ENCODE measurements at places on chromosomes 5 and 9.

GRCh38 chr9:122087406-122088200 lies 5.5 kb downstream of the TTLL11 start:
- peaks cover 7% of the 10 kb centered on the region for H3K36me3 ChIP-seq
- peaks cover 42% of the 10 kb centered on the region for H3K4me1 ChIP-seq
- H3K27ac ChIP-seq, result no peak overlapping the region

GRCh38 chr5:109511980-109512734 lies 102.4 kb upstream of the PJA2 start:
- no peak for ATAC-seq
- no peaks in the 10 kb centered on the region for H3K36me3 ChIP-seq
- peak overlapping the region; percentile 49 for H3K27ac ChIP-seq
- H3K4me1 ChIP-seq, result peaks cover 9% of the 10 kb centered on the region
- no peaks in the 10 kb centered on the region for H3K27me3 ChIP-seq
- H3K4me3 ChIP-seq, result no peak overlapping the region

- no peak for ATAC-seq
- H3K4me1 ChIP-seq, result peaks cover 45% of the 10 kb centered on the region
- no peak overlapping the region for H3K27ac ChIP-seq
Measured at GRCh38 chr5:98768960-98769209, 4.6 kb upstream of the RGMB start.

DNA sequence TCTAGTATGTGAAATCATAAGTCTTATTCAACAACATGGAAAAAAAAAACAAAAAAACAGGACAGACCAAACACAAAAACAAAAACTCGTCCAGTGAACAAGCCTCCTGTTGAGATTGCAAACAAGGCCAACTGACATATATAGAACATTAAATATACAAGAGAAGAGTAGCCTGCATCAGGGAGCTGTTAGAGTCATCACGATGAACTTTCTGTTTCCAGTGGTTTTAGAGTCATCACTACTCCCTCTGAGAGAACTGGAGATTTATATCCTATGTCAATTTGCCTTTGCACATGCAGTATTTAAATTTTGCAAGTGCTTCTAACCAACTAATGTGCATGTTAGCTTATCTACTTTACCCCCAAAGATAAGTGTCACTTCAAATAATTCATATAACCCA lies 9.9 kb downstream of the SNCAIP start:
- peaks cover 9% of the 10 kb centered on the region for H3K27me3 ChIP-seq
- no peaks in the 10 kb centered on the region for H3K4me1 ChIP-seq
- no peaks in the 10 kb centered on the region for H3K36me3 ChIP-seq
- no peak for ATAC-seq

- H3K27me3 ChIP-seq, result peaks cover 61% of the 10 kb centered on the region
- no peak overlapping the region for H3K4me3 ChIP-seq
- H3K4me1 ChIP-seq, result no peaks in the 10 kb centered on the region
- H3K36me3 ChIP-seq, result no peaks in the 10 kb centered on the region
Measured at GRCh38 chr9:114266969-114267368, 55.9 kb upstream of the ORM1 start.

- H3K36me3 ChIP-seq, result no peaks in the 10 kb centered on the region
- H3K4me1 ChIP-seq, result peaks cover 35% of the 10 kb centered on the region
- H3K4me3 ChIP-seq, result peak overlapping the region; percentile 4
- H3K27me3 ChIP-seq, result peaks cover 25% of the 10 kb centered on the region
- peak overlapping the region; percentile 75 for H3K27ac ChIP-seq
Measured at GRCh38 chr9:114697951-114698351, 16.0 kb upstream of the TEX48 start.

DNA sequence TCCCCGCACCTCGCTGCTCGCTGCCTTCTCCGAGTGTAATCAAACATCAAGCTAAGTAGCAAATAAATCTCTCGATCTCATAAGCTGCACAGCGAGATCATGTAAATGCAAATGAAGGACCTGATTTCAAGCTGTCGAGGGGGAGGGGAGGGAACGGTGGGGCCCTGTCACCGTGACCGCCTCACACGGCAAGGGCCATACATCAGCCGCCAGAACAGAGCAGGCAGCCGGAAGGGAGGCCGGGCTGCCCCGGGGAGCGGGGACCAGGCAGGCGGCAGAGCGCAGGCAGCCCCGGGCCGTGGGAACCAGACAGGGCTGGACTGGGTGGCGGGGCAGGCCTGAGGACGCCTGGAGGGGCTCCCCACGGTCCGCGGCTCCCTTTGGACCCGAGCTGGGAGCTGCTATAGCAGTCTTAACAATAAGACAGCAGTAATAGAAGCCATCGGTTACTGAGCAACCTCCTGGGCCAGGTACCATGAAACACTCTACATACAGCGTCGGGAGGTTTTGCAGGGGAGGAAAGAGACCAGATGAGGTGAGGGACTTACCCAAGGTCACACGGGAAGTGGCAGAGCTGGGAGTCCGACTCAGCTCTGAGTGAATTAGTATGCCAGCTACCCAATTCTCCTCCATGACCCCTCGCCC lies 76.8 kb downstream of the CFAP77 start:
- H3K27me3 ChIP-seq, result peaks cover 57% of the 10 kb centered on the region
- no peak overlapping the region for H3K4me3 ChIP-seq
- no peaks in the 10 kb centered on the region for H3K36me3 ChIP-seq
- H3K4me1 ChIP-seq, result peaks cover 13% of the 10 kb centered on the region
- peak; percentile 34 for ATAC-seq

GRCh38 chr9:20804489-20805250 lies 120.6 kb downstream of the FOCAD start:
- peaks cover 9% of the 10 kb centered on the region for H3K4me1 ChIP-seq
- no peaks in the 10 kb centered on the region for H3K27me3 ChIP-seq
- no peak for ATAC-seq
- H3K4me3 ChIP-seq, result no peak overlapping the region
- no peak overlapping the region for H3K27ac ChIP-seq

DNA sequence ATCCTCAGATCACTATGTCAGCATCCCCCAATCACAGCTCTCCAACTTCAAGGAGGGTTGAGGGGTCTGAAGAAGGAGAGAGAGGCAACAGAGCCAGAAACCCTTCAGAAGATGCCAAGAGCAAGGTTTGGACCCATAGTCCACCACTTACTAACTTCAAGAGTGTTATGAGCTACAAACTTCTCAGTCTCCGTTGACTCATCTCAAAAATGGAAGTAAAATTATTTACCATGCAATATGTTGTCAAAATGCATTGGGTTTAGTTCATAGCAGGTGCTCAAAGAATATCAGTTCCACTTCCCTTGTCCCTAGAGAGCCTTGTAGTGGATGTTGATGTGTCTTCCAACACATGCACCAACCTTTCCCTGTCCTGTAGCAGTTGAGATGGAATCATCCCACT lies 116.0 kb downstream of the KCNIP1 start:
- no peak overlapping the region for H3K4me3 ChIP-seq
- H3K27me3 ChIP-seq, result peaks cover 21% of the 10 kb centered on the region
- no peak for ATAC-seq
- H3K4me1 ChIP-seq, result no peaks in the 10 kb centered on the region
- H3K27ac ChIP-seq, result no peak overlapping the region
- H3K36me3 ChIP-seq, result no peaks in the 10 kb centered on the region

- H3K4me1 ChIP-seq, result peaks cover 18% of the 10 kb centered on the region
- H3K27ac ChIP-seq, result no peak overlapping the region
- no peak overlapping the region for H3K4me3 ChIP-seq
- H3K27me3 ChIP-seq, result no peaks in the 10 kb centered on the region
- no peaks in the 10 kb centered on the region for H3K36me3 ChIP-seq
Measured at GRCh38 chr5:16626696-16627264, 10.0 kb upstream of the RETREG1 start.

- no peak for ATAC-seq
- H3K27me3 ChIP-seq, result no peaks in the 10 kb centered on the region
- H3K4me3 ChIP-seq, result no peak overlapping the region
- peaks cover 39% of the 10 kb centered on the region for H3K36me3 ChIP-seq
- H3K27ac ChIP-seq, result no peak overlapping the region
Measured at GRCh38 chr5:18732556-18733479, 1098.6 kb downstream of the TAF11L14 start.

DNA sequence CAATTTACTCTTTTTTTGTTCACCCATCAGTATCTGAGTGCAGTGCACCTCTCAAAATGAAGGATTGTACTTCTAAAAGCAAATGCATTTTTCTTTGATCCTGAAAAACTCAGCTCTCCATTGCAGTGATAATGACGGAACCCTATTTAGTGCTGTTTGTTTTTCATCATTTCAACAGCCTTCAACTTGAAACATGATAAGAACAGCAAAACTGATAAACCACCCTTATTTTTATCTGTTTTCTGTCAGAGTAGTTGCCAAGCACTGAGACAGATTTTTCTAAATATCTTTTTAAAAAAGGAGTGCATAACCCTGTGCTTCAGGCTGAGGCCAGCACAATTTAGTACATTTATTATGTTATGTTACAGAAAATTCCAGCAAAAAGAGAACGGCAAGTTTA lies 549.8 kb upstream of the DMAC1 start:
- no peaks in the 10 kb centered on the region for H3K4me1 ChIP-seq
- H3K4me3 ChIP-seq, result no peak overlapping the region
- no peak for ATAC-seq
- H3K27me3 ChIP-seq, result peaks cover 14% of the 10 kb centered on the region
- no peak overlapping the region for H3K27ac ChIP-seq

GRCh38 chr5:82439750-82440445 lies 161.7 kb upstream of the RPS23 start:
- H3K27me3 ChIP-seq, result no peaks in the 10 kb centered on the region
- H3K4me3 ChIP-seq, result no peak overlapping the region
- ATAC-seq, result no peak
- no peaks in the 10 kb centered on the region for H3K4me1 ChIP-seq

- H3K27ac ChIP-seq, result no peak overlapping the region
- no peak for ATAC-seq
- no peaks in the 10 kb centered on the region for H3K27me3 ChIP-seq
- H3K36me3 ChIP-seq, result peaks cover 63% of the 10 kb centered on the region
Measured at GRCh38 chr9:4837261-4838188, 44.8 kb downstream of the RCL1 start.

- peak; percentile 61 for ATAC-seq
- H3K4me1 ChIP-seq, result peaks cover 36% of the 10 kb centered on the region
- H3K4me3 ChIP-seq, result no peak overlapping the region
- no peaks in the 10 kb centered on the region for H3K36me3 ChIP-seq
Measured at GRCh38 chr5:1297243-1297642, 2.4 kb upstream of the TERT start.

- ATAC-seq, result no peak
- no peaks in the 10 kb centered on the region for H3K4me1 ChIP-seq
Measured at GRCh38 chr5:87361536-87362213, 51.1 kb downstream of the CCNH start.

DNA sequence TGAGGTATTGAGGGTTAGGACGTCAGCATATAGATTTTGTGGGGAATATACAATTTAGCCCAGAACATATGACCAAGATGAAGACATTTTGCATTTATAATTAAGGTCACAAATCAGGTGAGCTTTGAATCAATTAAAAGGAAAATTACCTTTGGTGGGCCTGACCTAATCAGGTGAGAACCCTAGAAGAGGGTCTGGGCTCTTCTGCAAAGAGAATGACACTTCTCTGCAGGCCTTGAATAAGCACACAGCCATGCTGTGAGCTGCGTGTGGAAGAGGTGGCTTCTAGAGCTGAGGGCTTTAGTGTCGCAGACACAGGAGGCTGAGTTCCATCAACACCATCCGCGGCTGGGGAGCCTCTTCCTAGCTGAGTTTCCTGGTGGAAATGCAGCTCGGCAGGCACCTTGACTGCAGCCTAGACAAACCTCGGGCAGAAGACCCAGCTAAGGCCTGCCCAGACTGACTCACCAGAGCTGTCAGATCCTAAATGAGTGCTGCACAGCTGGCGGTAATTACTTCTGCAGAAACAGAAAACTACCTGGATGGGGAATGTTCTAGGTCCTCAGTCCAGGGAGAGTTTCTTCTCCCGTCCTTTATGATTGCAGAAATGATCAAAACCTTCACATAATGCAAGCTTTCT lies 287.5 kb upstream of the IRX1 start:
- H3K36me3 ChIP-seq, result no peaks in the 10 kb centered on the region
- H3K27me3 ChIP-seq, result no peaks in the 10 kb centered on the region
- H3K4me1 ChIP-seq, result no peaks in the 10 kb centered on the region
- no peak overlapping the region for H3K4me3 ChIP-seq
- no peak overlapping the region for H3K27ac ChIP-seq

DNA sequence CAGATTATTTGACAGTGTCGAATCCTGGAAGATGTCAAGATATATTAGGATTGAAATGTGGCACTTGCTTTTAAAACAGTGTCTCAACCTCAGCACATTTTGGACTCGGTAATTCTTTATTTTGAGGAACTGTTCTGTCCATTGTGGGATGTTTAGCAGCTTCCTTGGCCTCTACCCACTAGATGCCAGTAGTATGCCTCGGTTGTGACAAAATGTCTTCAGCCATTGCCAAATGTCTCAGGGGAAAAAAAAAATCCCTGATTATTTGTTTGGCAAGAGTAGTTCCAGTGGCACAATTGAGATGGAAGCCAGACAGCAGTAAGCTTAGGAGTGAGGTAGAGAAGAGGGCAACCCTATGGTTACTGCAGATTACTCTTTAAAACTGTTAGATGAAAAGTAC lies 694.5 kb upstream of the RIOK2 start:
- no peak overlapping the region for H3K4me3 ChIP-seq
- no peak for ATAC-seq
- no peak overlapping the region for H3K27ac ChIP-seq
- no peaks in the 10 kb centered on the region for H3K27me3 ChIP-seq

DNA sequence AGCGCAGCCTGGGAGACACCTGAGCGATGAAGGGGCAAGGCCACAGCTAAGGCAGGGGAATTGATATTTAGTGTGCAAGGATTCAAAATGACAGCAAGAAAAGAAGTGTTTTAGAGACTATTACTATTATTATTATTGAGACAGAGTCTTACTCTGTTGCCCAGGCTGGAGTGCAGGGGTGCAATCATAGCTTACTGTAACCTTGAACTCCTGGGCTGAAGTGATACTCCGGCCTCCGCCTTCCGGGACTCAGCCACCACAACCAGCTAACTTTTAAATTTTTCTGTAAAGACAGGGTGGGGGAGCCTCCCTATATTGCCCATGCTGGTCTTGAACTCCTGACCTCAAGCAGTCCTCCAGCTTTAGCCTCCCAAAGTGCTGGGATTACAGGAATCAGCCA lies 3.3 kb upstream of the GRHPR start:
- peaks cover 53% of the 10 kb centered on the region for H3K4me1 ChIP-seq
- ATAC-seq, result no peak
- H3K27me3 ChIP-seq, result peaks cover 8% of the 10 kb centered on the region

DNA sequence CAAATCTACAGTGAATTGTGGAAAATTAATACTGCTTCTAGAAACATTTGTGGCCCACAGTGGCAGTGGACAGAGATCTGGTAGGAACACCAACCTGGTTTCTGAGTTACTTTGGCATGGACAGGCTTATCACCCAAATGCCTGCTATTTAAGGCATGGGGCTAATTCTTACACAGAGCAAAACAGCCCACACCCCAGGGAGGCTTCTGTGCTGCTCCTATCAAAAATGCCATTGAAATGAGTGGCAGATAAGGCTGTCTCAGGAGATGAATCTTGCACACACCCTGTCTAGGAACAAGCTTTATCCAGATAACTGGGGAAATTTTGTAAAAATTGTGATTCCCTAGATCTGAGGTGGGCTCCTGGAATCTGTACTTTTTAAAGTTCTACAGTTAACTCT lies 307.1 kb downstream of the TLE1 start:
- no peaks in the 10 kb centered on the region for H3K4me1 ChIP-seq
- no peaks in the 10 kb centered on the region for H3K27me3 ChIP-seq
- H3K27ac ChIP-seq, result no peak overlapping the region
- no peaks in the 10 kb centered on the region for H3K36me3 ChIP-seq
- H3K4me3 ChIP-seq, result no peak overlapping the region
- ATAC-seq, result no peak
